T-cell (primary cell): ENCODE measurements at places on chromosomes 4 and X.

GRCh38 chr4:116183241-116183640 is 902.1 kb downstream of the TRAM1L1 start:
- DNase-seq = no peak

DNA sequence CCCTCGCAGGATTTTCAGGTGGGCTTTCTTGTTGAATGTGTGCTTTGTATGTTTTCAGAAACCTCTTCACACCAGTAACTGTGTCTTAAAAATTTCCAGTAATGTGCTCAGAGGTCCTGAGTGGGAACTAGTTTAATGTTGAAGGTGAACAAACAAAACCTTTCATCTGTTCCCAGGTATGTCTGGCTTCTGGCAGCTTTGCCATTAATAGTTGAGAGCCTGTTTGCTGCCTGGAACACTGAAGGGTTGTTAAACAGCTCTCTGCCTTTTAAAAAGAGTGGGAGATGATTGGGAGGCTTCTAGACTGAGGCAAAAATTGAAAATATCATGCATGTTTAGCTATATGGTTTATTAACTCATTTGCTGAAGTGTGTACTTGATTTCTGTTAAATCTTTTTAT is 161.2 kb upstream of the AGTR2 start:
- DNase-seq = no peak

- DNase-seq = no peak
Measured at GRCh38 chr4:150960818-150961217, 54.3 kb downstream of the LRBA start.

GRCh38 chr4:183806341-183806740 is 98.8 kb upstream of the STOX2 start:
- DNase-seq = no peak

DNA sequence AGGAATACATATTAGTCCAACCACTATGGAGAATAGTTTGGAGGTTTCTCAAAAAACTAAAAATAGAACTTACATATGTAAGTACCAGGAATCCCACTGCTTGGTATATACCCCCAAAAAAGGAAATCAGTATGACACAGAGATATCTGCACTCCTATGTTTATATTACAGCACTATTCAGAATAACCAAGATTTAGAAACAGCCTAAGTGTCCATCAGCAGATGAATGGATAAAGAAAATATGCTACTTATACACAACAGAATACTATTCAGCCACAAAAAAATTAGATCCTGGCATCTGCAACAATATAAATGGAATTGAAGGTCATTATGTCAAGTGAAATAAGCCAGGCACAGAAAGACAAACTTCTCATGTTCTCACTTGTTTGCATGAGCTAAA is 27.5 kb upstream of the ABCG2 start:
- DNase-seq = no peak

GRCh38 chrX:150980711-150981110 is 2.4 kb upstream of the HMGB3 start:
- DNase-seq = no peak

DNA sequence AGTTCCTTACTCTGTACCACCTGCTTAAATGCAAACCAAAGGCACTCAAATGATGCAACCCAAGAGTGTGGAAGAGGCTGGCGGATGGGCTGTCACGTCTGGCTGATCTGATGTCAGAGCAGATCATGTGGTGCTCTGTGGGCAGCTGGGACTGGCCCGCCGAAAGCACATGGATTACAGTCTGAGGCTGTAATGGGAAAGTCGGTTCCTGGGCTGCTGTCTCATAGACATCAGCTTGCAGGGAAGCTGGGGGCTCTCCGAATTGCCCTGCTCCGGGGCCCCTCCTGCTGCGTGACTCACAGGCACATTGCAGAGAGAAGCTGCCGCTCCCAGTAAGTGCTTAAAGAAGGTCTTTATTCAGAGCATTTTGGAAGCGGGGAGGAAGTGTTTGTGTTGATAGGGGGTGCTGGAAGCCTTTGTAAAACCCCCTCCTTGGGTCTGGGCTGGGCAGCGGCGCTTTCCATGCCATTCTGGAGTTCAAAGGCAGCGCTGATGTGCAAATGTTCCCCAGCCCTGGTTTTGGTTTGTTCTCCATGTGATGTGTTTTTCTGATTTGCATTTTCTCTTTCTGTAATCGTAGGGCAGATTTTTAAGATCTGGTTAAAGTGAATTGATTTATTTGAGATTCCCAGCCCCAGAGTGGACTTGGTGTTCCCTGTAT is 181.1 kb downstream of the LARP7 start:
- DNase-seq = no peak

GRCh38 chr4:54017308-54017707 is 47.1 kb downstream of the CHIC2 start:
- DNase-seq = no peak

DNA sequence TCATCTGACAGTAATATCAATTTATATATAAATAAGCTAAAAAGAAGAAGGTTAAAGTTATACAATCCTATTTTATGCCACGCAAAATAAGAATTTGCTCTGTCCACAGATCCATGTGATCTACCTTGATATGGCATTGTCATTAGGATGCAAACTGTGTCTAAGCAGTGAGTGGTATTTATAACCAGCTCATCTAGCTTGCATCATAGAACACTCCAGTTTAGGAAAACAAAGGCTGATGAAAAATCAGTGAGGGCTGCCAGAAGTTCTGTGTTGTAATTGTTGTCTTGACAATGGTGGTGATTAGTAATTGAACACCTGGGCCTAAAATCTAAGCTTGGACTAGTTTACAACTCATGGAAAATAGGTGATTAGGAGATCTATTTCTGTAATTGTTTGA is 111.0 kb downstream of the CPE start:
- DNase-seq = no peak

DNA sequence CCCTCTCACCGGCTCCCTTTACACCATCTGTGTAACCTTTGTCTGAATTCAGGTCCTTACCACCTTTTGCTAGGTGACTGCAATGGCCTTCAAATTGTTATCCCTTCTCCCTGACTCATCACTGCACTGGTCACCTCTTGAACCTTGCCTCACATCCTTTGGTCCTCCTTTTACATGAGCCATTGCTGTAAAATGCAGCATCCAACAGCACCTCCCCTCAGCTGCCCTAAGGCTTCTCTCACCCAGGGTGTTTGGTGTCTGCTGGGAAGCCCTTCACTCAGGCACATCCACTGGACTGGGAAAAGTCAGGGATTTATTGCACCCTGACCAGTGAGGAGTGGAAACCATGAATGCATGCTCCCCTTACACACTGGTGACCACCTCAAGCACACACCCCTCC is 192.5 kb upstream of the GATB start:
- DNase-seq = no peak

DNA sequence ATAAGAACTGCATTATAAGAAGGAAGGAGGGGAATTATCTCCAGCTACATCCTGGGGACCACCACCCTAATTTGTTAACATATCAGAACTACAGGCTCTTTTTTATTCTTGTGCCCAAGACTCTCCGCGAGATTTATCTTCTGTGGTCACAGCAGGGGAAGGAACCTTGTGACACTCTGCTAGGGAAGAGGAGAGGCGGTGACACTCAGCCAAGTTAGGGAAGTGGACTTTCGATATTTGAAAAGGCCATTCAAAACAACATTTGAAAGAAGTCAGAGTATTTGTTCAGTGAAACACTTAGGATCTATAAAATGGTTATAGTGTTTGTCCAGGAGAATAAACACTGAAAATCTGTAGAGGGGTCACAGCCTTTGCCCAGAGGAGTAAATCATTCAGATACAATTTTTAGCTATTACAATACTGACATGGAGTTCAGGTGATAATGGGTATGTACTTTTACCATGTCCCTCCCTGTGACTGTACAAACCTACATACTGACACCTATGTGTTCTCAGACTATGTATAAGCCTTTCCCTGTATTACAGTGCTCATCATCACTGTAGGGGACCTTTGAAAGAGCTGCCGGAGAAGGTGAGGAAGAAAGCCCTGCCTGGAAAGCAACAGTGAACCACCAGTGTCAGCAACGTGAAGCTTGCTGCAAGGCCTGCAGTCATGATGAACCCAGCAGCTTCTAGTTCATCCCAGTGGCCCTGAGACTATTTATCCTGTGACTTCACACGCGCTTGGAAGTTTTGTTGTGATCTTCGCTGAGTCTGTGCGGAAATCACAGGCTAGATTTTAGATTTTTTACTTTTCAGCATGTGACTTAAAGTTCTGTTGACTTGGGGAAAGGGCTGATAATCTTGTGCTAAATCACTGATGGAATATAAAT is 8.5 kb upstream of the PTTG2 start:
- no peak for DNase-seq

DNA sequence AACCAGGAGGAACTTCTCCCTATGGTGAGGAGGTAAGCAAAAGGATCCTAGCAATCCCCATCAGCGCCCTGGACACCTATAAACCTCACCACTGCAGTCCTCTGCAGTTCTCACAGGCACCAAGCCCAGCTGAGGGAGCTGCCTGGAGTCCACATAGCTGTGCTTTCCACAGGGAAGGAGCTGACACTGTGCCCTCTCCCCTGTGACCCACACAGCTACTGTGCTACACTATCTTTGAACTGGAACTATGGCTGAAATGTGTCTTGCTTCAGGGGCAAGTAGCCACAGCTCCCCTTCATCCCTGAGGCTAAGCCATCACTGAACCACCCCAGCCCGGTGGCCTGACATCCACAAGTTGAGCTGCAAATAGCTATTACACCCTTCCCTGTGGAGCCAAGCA is 208.5 kb upstream of the RPL34 start:
- no peak for DNase-seq

DNA sequence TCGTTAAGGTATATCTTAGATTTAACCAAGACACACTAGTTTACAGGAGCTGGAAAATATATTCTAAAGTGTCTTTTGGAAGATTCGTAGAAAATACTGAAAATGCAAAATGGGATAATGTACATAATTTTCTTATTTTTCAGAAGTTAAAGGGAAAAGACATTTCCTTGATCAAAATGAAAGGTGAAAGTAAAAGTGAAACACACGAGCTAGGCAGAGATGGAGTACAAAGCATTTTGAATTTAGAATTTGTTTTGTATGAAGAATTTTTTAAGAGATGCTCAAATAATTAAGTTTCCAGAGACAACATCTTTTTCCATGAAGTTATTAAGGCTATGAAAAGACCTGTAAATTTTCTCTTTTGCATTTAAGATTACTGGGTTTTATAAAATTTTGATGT is 2192.6 kb upstream of the AGA start:
- no peak for DNase-seq

DNA sequence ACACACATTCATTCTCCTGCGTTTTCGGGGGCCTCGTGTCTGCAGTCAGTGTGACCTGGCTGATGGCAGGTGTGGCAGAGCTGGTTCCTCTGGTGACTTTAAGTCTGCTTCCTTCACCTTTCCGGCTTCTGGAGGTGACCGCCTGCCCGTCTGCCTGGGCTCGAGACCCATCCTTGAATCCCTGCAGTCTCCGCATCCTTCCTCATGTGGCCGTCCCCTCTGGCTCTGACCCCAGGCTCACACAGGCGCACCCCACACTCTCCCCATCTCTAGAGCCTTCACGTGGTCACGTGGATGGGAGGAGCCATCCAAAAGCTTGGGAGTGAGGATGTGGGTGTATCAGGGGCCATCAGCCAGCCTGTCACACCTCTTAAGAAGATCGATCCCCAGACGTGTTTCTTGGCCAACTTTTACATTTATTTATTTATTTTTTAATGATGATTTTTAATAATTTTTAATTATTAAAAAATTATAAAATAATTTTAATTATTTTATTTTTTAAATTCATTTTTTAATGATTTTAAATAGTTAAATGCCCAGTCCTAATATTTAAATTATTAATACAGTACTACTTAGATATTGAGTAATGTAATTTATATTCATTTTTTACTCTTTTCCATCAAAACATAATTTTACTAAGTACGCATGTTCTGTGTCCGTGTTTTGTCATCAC is 20.9 kb downstream of the RGS12 start:
- no peak for DNase-seq

GRCh38 chr4:75289914-75290582 is 224.2 kb downstream of the RCHY1 start:
- no peak for DNase-seq

DNA sequence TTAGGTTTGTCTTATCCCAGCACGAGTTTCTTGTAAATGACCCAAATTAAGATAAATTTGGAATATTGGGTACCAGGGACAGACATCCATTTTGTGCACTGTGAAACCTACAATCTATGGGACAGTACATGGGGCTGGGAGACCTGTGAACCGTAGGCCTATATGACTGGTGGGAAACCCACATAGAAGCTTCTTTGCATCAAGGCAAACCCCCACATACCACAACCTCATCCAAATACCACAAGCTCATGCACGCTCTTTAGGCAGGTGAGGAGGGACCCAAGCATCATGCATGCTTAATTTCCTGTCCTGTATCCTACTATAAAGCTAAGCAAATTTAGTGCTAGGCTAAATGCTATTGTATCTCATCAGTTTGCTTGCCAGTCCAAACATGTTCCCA is 47.8 kb downstream of the NIPAL1 start:
- DNase-seq = no peak

GRCh38 chr4:165351359-165352130 is 24.1 kb downstream of the MSMO1 start:
- no peak for DNase-seq

- DNase-seq = no peak
Measured at GRCh38 chr4:67531379-67531962, 13.8 kb downstream of the CENPC start.

GRCh38 chr4:16991450-16991849 is 93.0 kb upstream of the LDB2 start:
- no peak for DNase-seq

DNA sequence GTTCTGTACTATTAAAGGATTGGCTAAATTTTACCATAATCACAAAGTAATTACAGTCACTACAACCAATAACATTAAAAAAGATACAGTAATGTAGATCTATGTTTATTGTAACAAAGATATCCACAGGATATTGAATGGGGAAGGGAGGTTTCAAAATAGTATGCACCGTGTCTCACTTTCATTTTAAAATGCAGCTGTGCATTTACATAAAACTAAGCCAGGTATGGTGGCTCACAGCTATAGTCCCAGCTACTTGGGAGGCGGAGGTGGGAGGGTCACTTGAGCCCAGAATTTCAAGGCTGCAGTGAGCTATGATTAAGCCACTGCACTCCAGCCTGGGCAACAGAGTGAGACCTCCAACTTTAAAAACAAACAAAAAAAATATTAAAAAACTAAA is 8.5 kb downstream of the SRP72 start:
- DNase-seq = no peak
